ENCODE measurements at places on chromosomes 5 and 9.

- no peak for DNase-seq
Observed at GRCh38 chr5:96236051-96236450, 197.0 kb downstream of the PCSK1 start.

DNA sequence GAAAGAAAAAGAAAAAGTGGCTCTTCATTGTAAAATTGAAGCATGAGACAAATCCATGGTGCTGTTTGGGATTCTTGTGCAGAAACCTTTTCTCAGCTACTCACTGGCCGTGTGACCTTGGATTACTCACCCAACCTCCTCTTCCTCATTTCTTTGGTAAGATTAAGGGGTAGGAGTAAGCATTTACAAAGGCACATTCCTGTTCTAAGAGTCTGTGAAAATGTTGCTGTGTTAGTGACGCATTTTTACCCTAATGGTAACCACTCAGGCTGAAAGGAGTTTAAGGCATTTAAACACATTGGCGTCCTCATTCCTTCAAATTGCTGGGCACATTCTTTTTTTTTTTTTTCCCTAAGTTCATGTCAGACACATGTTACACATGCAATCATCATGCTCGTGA, 4.3 kb downstream of the RAI14 start:
- DNase-seq: no peak

DNA sequence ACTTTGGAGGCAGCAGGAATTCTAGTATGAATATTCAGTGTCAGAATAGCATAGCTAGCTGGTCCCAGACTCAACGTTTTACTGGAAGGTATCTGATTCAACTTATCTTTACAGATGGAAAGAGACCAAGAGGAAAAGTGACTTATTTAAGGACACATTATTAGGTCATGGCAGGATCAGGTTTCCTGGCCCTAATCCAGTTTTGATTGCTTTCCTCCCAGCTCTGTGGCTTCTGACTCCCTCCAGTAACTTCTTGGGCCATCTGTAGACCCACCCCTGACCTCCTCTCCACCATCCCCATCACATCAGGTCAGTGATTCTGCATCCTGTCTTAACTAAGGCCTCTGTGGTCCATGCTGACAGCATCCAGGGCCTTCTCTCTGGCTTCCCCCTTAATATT, 38.4 kb downstream of the SH3TC2 start:
- DNase-seq: no peak

GRCh38 chr9:14399756-14400657, 86.1 kb upstream of the NFIB start:
- no peak for DNase-seq

- peak; percentile 54 for DNase-seq
Observed at GRCh38 chr5:7473668-7474215, 77.8 kb downstream of the ADCY2 start.

GRCh38 chr5:177361418-177362291, 3.9 kb downstream of the RGS14 start:
- DNase-seq: no peak

DNA sequence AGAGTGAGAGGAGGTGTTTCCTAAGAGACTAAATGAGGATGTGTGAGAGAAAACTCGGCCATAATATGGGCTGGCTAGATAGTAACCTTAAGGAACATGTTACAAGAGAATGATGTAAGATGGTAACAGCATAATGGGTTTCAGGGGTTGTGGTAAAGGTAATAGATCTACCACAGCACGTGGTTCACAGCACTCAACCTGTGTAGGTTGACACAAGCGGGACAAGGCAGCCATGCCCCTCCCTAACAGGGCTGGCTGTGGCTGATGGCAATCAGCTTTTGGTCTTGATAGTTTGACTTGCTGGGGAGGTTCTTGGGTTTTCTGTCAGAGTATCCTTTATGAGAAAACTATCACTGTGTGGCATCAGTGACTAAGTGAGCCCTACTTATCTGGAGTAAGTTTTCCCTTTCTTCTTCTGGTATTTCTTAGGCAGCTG, 138.6 kb downstream of the TRIO start:
- no peak for DNase-seq

GRCh38 chr5:92401492-92401891, 1018.4 kb upstream of the ARRDC3 start:
- DNase-seq: peak; percentile 24

DNA sequence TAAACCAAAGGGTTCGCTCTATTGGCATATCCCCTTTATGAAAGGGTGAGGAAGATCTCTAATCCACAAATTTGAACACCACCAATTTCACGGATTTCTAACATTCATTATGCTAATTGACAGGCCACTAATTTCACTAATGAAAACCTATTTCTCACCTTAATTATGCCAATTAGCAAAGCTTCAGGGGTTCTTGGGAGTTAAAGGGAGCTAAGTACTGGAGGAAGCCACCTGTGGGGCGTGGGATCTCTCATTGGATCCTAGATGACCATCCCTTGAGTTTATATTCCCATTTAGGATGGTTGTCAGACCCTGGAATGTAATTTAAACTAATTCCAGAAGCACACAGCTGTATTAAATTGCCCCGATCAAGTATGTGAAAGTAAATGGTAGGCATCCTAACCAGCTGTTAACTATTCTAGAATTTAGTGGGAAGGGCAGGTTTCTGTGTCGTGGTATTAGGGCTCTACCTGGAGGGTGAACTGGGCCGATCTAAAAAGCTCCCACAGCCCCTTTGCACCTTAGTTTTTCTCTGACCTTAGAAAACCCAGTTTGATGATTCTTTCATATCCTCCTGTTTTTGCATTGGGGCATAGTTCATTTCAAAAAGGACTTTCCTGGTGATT, 77.1 kb downstream of the C9orf152 start:
- DNase-seq: no peak

DNA sequence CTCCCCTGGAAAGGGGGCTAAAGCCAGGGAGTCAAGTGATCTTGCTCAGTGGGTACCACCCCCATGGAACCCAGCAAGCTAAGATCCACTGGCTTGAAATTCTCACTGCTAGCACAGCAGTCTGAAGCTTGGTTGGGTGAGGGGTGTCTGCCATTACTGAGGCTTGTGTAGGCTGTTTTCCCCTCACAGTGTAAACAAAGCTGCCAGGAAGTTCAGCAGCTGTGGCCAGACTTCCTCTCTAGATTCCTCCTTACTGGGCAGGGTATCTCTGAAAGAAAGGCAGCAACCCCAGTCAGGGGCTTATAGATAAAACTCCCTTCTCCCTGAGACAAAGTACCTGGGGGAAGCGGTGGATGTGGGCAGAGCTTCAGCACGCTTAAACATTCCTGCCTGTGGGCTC, 17.1 kb upstream of the EPB41L4A start:
- no peak for DNase-seq

DNA sequence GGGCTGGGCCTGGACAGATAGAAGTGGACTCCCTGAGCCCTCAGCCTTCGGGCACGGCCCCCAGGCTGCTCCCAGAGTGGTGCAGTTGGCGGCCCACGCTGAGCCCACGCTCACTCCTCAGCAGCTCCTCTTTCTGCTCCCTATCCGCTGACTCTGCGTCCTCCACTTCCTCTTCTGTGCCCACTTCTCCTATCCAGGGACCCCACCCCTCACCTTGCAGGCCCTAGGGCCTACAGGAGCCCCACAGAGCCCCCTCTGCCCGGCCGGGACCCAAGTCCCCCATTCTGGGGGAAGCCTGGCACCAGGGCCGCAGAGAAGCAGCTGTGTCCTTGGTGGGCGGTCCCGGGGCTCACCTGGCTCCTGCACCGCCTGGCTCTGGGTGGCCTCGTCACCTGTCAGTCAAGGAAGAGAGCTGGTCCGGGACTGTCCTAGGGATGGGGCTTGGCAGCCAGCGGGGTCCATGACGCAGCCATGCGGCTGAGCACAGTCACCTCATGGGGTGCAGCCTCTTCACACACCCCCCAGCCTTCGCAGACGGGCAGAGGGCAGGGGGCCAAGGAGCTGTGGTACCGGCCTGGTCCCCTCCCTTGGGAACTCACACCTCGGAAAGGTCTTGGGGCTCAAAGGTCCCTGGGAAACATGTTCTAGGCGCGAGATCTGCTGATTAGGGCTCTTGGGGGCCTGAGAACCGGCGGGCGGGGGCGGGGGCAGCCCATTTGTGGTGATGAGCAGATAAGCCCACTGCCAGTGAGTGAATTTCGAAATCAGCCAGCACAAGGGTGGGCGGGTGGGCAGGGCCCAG, 5.4 kb upstream of the NRARP start:
- DNase-seq: peak; percentile 73

- DNase-seq: no peak
Observed at GRCh38 chr5:30103052-30103451, 1090.4 kb upstream of the CDH6 start.

GRCh38 chr9:104740621-104741020, 6.9 kb upstream of the NIPSNAP3A start:
- no peak for DNase-seq

GRCh38 chr5:11182441-11183080, 421.5 kb upstream of the DAP start:
- peak; percentile 60 for DNase-seq

GRCh38 chr5:125140220-125140619, 393.8 kb upstream of the ZNF608 start:
- DNase-seq: no peak

- DNase-seq: no peak
Observed at GRCh38 chr5:59661311-59661710, 232.2 kb downstream of the PDE4D start.

DNA sequence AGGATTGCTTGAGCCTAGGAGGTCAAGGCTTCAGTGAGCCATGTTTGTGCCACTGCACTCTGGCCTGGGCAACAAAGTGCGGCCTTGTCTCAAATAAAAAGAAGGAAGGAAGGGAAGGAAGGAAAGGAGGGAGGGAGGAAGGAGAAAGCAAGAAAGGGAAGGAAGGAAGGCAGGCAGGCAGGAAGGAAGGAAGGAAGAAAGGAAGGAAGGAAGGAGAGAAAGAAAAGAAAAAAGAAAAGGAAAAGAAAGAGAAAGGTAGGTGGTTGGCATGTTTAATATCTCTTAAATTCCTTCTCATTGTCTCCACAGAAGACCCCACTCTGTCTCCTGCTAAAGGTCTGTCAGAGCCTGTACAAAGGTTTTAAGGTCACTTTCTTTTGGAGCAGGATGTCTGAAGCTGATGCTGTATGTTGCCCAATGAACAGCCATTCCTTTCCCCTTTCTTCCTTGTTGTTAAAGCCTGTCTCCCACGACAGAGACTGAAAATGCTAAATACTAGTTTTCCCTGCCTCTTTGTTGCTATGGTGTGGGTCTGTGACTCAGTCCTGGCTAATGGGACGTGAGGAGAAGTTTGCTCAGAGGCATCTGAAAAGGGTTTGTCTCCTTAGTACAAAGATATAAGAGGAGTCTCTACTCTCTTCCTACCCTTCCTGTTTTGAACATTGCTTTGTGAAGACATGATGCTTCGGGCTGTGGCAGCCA, 213.3 kb downstream of the PCSK1 start:
- DNase-seq: no peak

DNA sequence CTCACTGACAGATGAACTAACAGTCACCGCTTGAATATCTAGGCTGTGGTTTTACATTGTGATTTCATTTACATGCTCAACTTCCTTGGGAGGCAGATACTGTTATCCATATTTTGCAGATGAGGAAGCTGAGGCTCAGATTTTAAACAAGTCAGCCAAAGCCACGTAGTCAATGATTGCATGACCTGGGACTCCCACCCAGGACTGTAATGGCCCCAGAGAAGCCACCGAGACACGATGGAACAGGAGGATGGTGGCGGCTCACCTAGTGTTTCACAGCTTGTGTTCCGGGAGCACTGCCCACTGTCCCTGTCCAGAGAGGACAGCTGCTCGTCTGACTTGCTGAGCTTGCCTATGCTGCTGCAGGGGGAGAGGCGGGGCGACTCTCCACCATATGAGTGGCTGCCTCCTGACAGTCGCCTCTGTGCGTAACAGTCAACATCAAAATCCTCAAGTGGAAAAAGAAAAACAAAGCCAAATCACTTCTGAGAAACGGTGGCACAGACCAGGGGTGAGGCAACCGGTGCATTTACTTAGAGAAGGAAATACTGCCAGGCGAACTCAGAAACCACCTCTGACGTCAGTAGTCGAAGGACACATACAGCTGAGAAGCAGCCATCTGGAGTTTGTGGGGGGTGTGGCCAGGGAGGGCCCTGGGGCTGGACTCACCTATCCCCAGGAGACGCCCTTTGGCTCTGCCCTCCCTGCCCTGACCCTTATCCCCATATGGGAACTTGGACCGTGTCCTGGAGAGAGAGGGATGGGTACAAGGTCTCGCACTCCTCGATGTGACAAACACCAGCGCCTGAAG, 82.5 kb downstream of the PRRT1B start:
- no peak for DNase-seq

- DNase-seq: no peak
Observed at GRCh38 chr9:14747111-14747510, 24.6 kb upstream of the CER1 start.

DNA sequence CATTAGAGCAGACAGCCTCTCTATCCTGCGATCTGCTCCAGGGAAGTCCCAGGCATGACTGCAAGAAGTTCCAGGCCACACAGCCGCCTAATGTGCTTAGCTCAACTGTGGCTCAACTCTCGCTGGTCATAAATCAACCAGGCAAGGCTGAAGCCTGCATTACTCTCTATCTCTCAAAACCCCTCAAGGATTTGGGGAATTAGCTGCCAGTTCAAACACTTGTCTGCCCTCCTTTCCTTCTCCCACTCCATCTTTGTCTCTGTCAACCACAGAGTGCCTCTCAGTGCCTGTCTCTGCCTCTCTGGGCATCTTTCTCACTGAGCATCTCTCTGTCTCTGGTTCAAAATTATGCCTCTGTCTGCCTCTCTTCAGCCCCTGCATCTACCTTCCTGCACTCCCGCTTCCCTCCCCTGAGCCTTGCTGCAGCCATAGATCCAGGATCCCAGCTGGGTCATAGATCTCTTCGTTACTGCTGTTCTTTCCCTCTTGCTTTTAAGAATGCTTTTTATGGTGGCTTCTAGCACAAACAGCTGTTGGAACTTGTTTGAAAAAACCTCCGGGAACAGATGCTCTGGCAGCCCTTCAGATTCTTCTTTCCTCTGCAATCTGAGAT, 27.9 kb upstream of the GALNT10 start:
- DNase-seq: no peak

DNA sequence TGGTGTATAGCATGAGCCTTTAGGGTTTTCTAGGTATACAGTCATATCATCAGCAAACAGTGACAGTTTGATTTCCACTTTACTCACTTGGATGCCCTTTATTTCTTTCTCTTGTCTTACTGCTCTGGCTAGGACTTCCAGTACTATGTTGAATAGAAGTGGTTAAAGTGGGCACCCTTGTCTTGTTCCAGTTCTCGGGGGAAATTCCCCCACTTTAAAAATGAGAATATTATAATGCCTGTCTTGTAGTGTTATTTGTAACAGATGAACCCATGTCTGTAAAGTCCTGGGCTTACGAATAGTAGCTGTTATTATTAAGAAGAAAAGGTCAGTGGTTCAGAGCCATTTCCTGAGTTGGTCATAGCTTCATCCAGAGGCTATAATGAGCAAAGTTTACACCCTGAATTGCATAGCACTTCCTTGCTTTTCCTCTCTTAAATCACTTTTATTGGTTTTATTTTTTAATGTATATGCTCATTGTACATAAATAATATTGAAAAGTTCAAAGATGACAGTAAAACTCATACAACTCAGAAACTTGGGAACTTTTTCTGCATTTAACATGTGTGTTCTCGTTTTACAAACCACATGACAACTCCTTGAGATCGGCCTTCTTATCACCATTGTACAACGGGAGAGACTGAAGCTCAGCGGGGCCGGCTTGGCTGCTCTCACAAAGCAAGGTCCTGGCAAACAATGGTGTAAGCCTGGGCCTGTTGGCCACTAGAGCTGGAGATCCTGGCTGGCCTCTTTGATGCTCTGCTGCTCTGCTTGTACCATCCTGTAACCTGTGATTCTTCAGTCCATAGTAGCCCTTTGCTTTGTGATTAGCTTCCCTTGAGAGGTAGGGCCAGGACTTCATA, 85.2 kb downstream of the CYFIP2 start:
- DNase-seq: no peak
